ENCODE measurements at places on chromosomes 3 and 15.

DNA sequence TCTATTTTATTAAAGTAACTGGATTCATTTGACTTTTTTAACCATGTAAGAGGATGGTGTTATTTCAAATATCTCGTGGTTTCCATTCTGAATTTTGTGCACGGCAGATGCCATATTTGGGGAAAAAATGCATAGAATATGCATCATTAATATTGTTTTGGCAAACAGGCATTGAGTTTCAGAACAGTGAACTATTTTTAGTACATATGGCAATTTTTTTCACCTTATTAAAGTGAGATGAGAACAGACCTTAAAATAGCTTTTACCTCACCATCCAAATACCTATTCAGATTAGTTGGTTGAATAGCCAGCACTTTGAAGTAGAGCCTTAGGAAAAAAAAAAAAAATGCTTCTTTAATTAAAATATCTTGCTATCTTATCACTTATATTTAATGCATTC, 117.3 kb upstream of the FLNB start:
- DNase-seq = no peak

GRCh38 chr3:50194903-50195500, 3.6 kb downstream of the GNAT1 start:
- DNase-seq = peak; percentile 57

DNA sequence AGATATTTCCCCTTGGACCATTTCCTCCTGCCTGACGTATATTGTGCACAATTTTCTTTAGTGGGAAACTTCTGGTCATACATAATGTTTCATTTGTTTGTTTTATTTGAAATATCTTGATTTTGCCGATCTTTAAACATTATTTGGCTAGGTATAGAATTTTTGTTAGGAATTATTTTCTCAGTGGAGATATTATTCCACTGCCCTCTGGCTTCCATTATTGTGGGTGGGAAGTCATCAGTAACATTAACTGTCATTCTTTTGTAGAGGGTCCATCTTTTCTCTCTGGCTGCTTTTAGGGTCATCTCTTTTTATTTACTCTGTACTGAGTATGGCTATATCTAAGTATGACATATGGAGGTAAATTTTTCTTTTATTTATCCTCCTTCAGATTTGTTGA, 135.5 kb upstream of the LIPC start:
- no peak for DNase-seq

DNA sequence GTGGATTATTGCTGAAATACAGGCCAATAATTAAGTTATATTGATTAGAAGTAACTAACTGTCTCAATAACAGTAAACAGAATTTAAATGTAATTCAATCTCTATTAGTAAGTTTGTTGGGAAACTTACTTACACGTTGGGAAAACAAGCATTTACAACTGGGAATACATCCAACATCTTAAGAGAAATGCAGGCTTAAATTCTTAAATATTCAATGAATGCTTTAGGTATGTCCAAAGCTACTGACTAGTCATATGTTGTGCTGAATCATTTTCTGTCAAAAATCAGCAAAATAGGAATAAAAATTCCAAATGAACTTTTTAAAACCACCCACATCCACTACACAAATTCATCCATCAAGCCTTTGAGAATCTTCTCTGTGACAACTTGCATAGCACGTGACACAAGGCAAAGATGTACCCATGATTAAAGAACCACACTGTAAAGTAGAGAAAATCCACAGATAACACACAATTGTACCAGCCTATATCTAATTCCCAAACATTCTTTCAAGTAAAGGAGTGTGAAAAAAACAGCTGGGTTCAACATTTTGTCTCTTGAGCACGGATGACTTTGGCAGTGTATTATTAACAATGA, 60.0 kb downstream of the NMNAT3 start:
- DNase-seq = no peak

- DNase-seq = no peak
Measured at GRCh38 chr3:104909198-104909597, 457.5 kb upstream of the ALCAM start.

DNA sequence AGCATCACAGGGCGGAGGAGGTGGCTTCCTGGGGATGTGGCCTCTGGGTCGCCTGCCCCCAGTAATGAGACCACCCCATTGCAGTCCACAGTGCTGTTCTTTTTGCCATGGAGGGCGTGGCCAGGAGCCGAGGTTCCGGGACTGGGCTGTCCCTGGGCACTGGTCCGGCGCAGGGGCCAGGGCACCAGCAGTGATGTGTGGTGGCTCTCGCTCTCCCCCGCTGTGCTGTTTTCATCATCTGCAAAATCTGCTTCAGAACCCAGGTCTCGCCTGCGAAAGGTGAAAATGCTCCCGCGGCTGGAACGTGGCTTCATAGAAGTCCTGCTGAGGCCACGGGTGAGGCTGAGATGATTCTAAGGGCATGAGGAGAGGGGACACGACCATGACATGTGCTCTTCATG, 45.8 kb downstream of the SCN5A start:
- DNase-seq = no peak

DNA sequence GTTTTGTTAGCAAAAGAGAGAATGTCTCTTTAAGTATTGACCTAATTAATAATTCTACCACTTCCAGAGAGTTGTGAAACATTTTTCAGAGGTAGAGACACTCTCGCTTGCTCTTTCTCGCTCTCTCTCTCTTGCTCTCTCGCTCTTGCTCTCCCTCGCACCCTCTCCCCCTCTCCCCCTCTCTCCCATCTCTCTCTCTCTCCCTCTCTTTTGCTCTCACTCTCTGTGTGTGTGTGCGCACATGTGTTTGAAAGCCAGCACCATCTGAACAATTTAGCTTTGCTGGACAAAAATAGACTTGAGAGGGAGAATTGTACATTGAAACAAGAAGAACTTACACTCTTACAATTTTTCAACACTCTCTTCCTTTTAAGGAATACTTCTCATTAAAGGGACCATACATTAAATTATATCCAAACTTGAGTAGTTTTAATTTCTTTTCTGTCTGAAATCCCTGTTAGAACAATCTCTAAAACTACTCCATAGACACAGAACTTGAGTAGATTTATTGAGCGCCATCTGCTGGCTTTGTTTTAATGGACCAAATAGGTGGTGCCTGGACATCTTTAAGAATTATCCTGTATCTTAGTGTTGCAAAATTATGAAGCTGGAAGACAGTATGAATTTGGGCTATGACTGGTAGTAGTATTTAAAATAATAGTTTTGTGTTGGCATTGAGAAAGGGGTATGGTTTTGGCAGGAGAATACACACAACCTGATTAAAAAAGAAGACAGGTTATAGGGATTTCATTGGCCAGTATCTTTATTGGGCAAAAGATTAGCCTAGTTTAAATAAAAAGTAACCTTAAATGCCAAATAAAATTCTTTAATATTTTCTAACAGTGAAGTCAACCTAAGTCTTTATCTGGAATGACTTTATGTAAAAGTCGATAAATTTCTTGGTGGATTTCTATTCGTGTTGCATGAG, 124.6 kb downstream of the AKAP13 start:
- DNase-seq = peak; percentile 27

DNA sequence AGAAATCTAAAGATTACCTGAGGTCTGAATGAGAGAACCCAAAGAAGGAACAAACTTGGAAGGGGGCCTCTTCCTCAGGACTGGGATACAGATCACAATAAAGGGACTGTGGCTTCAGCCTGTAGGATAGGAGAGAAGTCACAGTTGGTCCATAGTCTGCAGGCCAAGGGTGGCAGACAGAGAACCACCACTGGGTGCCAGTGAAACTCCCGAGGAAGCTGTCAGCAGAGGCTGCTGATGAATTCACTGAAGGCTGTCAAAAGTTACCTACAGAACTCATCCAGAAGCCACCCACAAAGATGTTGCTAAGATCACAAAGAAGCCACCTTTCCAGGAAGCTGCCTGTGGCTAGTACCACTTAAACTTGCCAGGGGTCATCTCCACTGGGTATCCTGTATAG, 78.5 kb downstream of the TMCO5A start:
- DNase-seq = no peak

- DNase-seq = no peak
Measured at GRCh38 chr15:68431037-68431791, 749 bp downstream of the ITGA11 start.

GRCh38 chr3:11195201-11195600, 40.9 kb downstream of the HRH1 start:
- no peak for DNase-seq

DNA sequence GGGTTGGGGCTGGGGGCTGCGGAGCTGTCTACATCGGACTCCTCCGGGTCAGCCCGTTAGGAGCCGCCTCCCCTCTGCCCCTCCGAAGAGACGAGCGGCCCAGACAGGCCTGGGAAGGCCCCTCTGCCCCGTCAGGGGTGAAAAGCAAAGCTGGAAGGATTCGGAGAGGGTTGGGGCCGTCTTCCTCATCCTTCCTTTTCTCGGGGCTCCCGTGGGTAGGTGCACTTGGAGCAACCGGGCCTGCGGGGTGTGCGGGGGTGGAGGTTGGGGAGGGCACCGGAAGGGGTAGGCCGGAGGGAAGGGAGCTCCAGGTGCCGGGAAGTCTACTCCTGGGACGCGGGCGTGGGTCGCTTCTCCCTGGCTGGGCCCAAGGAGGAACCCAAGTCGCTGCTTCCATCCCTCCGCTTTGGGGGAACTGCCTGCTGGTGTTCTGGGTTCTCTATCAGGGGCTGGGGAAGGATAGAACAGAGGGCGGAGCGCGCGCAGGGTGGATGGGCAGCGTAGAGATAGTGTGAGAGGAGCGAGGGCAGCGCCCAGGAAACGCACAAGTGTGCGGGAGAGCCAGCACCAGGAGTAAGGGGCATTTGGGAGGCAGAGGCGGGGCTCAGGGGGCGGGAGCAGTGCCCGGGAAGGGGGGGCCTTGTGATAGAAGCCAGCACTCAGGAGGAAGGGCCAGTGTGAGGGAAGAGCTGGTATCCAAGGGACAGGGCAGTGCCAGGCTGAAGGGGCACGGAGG, 590 bp downstream of the POLR2H start:
- peak; percentile 24 for DNase-seq

DNA sequence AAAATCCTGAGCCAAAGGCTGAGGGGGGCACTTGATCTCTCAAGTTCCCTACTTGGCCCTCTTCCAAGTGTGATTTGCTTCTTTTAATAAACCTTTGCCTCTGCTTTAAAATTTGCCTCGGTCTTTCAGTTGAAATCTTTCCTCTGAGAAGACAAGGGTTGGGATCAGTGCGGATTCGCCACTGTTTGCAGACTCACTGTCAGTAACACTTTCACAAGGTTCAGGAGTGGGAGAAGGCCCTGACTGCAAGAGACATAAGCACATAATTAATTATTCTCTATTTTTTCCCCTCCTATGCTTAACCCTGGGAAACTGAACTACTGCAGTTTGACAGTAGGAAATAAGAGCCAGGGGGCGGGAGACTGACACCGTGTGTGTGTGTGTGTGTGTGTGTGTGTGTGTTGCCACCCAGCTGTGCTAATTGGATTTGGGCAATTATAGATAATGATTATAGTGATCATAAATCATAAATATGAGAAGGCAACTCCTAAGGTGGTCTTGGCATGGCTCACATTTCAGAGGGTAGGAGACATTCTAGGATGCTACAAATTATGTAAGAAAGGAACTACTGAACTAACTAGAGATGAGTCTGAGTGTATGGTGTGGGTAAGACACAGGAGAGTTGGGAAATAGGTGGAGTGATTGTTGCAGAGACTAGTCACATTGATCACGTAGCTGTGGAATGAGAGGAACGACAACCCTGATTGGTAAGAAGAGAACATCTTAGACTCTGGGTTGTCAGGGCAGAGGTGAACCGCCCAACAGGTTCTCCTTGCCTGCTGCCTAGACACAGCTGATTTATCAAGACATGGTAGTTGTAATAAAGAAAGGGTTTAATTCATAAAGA, 5.5 kb upstream of the ZNF662 start:
- DNase-seq = no peak

GRCh38 chr3:165195241-165195639, 944 bp downstream of the SLITRK3 start:
- DNase-seq = no peak

GRCh38 chr15:82184776-82185175, 77.8 kb downstream of the EFL1 start:
- no peak for DNase-seq

DNA sequence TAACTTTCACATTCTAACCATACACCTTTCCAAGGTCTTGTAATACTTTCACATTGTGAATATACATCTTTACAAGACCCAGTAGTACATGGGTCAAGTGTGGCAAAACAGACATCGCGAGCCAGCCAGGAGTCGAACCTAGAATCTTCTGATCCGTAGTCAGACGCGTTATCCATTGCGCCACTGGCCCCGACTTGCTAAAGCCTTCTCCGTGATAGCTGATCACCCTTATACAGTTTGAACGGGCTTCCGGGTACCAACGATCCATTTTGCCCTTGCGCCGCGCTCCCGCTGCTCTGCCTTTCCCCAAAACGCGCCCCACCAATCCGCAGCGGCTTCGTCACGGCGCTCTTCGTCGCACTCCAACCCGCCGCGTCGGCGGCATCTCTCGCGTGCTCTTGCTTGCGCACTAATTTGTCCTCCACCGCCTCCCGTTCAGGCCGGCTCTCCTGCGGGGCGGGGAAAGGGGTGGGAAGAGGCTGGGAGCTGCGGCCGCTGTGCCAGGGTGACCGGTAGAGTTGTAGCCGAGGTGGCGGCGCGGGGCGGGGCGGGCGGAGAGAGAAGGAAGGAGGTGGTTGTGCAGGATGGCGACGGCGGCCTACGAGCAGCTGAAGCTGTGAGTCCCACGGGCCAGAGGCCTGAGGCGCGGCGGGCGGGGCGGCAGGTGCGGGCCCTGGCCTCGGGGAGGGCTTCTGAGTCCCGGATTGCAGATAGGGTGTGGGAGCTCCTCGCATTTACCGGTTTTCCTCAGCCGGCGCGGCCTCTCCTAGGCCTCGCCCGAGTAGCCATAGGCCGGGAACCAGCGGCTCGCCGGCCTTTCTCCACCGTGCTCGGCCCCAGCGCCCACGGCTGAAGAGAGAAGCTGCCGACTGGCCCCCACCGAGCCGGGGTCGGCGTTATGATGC, at the start of gene SACM1L:
SACM1L (plus strand) TSS at position 515 of the 905 bp plus-strand sequence; CDS start at position 585, 70 bp downstream.
- DNase-seq = peak; percentile 93

DNA sequence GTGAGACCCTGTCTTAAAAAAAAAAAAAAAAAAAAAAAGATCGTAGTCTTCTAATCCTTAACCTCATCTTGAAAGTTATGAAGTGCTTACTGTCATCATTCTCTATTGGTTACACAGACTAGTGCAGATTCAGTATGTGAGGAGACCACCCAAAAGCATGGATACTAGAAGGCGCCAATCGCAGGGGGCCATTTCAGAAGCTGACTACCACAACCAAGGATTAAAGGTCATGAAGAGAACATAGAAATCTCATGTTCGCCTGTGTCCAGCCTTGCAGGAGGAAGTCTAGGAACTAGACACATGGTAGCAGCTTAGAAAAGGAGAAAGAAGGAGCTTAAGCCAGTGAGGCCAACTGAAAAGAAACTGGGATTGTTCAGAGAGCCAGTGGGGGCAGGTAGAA, 207.8 kb downstream of the THSD4 start:
- DNase-seq = no peak

- no peak for DNase-seq
Measured at GRCh38 chr3:127320529-127321121, 32.8 kb upstream of the PRR20G start.
